Islet precursor cell (in vitro differentiated cells): ENCODE measurements at places on chromosomes 2 and 18.

DNA sequence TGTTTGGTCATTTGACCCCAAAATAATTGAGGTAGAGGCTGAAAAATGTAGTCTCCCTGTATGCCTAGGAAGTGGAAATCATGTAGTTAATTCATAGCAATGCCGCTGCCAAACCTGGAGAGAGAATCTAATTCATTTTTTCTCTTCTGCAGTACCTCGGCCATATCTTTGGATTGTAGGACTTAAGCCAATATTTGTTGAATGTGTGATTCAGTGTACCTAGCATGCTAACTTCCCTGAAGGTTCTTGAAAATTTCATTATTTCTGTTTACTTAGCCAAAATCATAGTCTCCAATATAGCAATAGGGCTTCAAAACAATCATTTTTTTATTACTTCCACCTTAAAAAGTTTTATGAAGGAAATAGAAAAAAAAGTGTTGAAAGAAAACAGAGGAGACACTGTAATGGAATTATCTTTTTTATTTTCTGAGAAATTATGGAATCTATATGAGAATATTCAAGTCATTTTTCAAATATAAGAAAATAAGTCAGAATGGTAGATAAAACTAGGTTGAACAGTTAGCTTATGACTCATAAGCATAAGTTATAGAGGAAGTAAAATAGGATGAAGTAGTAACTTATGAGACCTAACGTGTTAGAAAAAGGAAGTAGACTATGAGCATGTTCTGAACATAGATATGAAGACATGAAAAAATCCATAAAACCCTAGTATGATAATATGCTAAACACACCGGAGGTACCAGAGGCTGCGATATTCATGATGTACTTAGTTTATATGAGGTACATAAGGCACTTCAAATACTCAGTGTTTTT, 35.2 kb upstream of the CDH19 start:
- DNase-seq = no peak

- no peak for DNase-seq
Observed at GRCh38 chr2:124327303-124327702, 302.2 kb downstream of the CNTNAP5 start.

GRCh38 chr2:165105926-165106325, 97.9 kb downstream of the SCN3A start:
- DNase-seq = no peak

DNA sequence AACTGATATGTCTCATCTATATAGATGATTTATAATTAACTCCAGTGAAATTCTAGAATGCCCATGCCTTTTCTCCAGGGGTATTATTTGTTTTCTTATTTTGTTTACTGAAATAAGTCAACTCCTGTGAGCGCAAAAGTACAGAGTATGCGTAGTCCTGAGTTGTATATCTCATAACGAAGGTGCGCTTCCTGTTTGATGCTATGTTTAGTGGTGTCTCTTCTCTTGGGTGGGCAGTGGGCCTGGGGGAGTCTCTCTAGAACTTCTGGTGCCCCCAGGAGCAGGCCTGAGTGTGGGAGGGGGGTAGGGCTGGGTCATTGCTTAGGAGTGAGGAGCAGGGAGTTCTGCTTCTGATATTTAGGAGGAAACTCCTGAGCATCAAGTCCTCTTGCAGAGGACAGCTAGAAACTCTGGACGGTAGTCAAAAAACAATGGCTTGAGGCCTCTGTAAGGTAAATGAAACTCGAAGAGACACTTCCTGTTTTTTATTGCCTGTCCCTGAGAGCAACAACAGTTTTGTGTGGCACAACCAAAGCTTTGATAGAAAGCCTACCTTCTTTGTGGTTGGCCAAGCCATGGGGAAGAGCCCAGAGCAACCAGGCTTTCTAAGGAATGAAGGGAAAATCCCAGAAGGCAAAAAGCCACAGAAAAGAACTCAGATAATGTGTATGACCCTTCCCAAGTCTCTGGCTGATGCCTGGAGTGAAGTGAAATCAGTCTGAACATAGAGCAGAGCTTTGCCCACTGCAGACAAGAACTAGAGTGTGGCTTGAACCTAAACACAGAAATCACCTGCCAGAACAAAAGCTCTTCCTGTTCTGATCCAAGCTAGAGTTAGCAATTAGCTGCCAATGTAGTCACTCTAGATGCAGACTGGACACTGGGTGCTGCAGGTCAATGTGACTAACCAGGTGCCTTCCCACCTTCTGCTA, 8.5 kb upstream of the SP140L start:
- no peak for DNase-seq

- no peak for DNase-seq
Observed at GRCh38 chr18:76521417-76522121, 26.5 kb upstream of the ZNF516 start.

DNA sequence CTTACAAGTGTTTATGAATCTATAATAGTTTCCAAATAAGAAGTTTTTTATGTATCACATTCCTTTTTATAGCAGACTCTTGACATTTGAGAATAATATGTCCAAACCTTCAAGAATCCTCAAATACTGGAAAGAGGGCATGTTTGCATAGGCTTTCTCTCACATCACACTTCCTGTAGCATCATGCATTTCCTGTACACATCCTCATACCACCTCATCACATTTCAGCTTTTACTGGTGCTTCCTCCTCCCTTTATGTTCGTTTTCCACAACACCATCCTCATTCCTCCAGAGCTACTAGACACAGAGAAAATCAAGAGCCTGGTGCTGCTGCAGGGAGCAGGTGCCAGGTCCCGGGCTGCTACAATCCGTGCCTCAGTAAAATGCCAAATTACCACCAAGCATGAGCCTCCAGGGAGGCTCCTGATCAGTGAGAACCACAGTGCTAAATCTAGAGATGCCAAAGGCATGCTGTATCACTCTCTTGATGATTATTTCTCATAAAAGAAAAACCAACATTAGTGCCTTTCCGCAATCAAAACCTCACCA, 137.7 kb upstream of the CYP1B1 start:
- no peak for DNase-seq

DNA sequence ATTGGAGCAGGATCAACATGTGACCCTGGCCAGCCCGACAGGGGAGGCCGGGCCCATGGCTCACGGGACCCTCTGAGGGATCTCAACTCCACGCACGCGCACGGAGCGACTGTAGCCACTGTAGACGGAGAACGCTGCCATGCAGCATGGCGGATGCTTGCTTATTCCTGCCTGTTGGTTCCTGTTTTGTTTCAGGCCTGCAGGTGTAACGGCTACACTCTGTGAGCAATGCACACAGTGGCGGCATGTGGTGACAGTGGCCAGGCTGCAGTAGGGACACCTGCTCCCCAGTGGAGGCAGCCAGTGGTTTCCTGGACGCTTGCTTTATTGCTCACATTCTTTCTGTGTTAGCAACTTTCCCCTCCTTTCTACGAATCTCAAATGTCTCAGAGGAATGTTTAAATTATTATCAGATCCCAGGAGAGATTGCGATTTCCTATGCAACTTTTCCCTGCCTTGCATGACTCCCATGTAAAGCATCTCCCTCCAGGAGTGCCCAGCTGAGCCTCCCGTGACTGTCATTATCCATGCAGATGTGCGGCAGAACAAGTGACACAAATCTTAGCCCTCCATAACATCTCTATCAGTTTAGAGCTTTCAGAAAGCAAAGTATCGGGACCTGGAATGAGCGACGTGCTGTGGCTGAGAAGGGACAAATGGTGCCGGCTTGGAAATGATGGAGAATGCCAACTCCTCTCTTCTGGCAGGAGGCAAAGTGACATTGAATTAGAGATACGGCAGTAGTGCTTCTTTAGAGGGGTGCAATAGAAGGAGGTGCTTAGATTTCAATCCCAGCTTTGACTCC, 209.7 kb downstream of the ASB1 start:
- peak; percentile 47 for DNase-seq

- DNase-seq = no peak
Observed at GRCh38 chr2:43121580-43122314, 104.7 kb downstream of the ZFP36L2 start.

DNA sequence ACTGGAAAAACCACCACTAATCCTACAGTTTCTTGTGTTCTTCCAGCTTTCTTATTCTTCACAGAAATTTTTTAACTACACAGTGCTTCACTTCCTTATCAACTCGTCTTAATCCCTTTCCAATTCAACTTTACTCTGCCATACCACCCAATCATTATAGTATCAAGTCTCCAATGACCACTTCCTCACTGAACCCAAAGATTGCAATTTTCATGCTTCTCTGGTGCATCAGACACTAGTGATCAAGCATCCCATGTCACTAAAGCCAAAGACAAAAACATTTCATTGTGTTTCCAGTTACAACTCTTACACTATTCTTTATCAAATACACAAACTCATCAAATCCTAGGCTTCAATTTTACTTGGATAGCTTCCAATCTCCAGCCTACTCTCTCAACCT, 9.5 kb downstream of the CHAC2 start:
- DNase-seq = no peak

DNA sequence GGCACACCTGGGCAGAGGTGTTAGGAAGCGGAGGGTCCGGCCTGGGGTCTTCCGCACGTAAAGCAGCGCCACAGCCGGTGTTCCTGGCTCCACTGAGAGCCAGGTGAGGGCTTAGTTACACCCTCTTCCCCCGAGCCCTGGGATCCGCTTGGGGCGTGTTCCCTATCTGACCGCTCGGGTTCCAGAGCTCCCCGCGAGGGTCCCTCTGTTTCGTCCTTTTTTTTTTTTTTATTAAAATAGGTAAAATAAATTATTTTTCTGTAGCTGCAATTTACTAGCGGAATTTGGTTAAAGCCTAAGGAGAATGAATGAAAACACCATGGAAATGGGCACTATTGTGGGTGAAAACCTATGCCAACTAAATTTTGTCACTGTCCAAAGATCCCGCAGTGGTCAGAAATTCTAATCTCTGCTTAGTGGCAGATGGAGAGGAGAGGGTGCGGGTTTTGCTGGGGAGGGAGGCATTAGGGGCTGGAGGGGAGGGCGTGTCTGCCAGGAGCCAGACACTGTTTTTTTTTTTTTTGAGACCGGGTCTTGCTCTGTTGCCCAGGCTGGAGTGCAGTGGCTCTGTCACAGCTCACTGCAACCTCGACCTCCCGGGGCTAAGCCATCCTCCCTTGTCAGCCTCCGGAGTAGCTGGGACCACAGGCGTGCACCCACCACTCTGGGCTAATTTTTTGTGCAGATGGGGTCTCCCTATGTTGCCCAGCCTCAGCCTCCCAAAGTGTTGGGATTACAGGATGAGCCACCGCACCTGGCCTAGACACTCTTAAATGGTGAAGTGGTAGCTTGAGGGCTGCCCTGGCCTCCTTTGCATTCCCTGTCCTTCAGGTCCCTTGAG, 834 bp downstream of the PDCL3 start:
- DNase-seq = no peak

- no peak for DNase-seq
Observed at GRCh38 chr2:196173505-196173904, 2.1 kb upstream of the STK17B start.

GRCh38 chr2:218859556-218859987, at the start of gene WNT6:
Gene WNT6 (plus strand): TSS chr2:218859805. CDS start chr2:218860038, 233 bp downstream.
- peak; percentile 79 for DNase-seq

DNA sequence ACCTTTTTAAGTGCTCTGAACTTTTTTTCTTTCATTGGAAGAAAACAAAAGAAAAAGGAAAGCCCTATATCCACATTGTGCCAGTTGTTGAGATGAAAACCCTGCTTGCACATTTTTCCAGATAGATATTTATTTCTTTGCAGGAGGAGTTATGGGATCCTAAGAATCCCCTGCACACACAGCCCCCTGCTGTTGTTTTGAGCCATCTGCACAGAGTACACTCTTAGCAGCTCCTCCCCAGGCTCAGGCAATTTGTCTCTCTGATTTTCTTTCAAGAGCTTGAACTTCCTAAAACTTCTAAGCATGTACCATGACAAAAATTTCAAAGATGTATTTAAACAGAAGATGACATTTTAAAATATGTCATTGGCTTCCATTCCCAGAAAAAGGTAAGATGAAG, 436.9 kb downstream of the METTL4 start:
- no peak for DNase-seq

- DNase-seq = no peak
Observed at GRCh38 chr2:217360781-217361482, 501.1 kb upstream of the TNP1 start.

- peak; percentile 75 for DNase-seq
Observed at GRCh38 chr2:146874260-146874658, 970.6 kb upstream of the ACVR2A start.

DNA sequence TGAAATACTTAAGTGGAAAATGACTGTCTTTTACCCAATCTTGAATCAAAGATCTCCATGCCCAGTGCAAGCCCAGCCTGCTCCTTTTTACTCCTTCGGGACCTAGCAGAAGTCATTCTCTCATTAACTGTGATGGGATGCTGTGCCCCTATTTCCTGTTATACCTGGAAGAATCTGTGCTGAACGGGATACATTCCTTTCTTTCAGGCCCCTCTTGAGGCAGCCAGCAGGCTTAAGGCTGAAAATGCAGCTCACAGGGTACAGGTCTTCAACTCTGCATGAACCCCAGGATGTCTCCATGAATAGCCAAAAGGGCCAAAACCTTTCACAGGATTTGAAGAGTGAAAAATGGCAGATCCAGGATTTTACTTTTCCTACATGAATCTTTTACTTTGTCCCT, 784.8 kb upstream of the KLHL29 start:
- DNase-seq = no peak

DNA sequence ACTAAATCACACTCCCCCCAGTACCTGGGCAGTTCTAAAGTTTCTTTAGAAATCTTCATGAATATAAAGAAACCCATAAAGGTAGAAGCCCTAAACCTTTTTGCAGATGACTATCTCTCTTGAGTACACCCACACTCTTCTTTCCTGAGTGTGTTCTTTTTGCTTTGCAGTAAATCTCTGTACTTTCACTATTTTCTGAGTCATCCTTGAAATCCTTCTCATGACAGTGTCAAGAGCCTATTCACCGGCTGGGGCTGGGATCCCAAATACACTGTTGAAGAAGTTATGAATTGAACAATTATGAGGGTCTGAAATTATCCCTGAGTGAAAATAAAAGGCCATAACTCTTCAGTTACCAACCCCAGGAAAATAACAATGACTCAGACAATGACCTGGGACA, 133.9 kb upstream of the CCDC195 start:
- DNase-seq = no peak

DNA sequence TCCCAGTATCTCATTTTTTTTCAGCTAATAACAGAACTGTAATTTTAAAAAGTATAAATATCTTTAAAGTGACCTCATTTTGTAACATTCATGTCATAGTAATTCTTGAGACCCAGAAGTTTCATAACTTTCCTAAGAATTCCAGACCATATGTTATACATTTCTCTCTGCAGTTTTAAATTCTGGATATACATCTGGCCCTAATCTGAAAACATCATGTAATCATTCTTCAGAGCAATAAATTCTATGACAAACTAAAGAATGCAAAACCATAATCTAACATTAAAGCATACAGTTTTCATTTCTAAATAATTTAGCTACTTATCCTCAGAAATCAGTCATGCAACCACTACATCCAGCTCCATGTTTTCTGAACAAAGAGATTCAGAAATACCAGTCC, 198.3 kb upstream of the SLC35G4 start:
- no peak for DNase-seq

DNA sequence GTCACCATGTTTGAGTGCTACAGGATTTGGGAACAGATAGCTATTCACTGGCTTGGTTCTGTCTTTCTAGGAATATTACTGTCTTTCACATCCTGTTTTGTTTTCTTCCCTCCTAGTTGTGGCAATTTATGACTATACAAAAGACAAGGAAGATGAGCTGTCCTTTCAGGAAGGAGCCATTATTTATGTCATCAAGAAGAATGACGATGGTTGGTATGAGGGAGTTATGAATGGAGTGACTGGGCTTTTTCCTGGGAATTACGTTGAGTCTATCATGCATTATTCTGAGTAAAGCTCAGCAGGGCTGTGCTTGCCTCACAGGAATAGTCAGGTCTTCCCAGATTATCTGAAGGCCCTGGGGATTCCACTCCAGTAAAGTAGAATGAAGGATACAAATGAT, 98.9 kb downstream of the ABI2 start:
- no peak for DNase-seq
